T-cell (primary cell): ENCODE measurements at places on chromosomes 5 and 9.

DNA sequence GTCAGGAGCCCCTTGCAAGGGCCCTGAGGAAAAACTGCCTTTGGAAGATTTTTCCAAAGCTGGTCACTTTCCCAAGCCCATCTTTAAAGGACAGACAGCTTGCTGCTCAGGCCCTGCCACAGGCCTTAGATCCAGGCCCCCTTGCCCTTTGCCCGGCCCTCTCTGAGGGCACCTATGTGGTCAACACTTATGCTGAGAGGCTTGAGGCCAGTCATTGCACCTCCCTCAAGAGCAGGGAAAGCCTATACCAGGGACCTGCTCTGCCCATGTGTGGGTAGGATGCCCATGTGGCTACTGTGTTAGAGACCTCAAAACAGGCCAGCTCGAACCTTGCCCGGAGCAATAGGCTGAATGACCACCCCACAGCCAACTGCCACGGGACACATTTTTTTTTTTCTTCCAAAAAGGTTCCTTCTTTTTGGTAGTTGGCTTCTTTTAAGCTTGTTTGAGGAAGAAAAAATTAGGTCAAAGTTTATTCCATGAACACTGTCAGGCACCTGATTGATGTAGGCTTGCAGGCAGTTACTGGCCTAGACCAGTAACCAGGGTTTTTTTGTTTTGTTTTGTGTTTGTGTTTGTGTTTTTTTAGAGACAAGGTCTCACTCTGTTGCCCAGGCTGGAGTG, 3.8 kb downstream of the TCF7 start:
- peaks cover 76% of the 10 kb centered on the region for H3K4me1 ChIP-seq
- DNase-seq, result no peak
- peak overlapping the region; percentile 72 for H3K27ac ChIP-seq
- H3K36me3 ChIP-seq, result peaks cover 70% of the 10 kb centered on the region
- H3K4me3 ChIP-seq, result peak overlapping the region; percentile 91

DNA sequence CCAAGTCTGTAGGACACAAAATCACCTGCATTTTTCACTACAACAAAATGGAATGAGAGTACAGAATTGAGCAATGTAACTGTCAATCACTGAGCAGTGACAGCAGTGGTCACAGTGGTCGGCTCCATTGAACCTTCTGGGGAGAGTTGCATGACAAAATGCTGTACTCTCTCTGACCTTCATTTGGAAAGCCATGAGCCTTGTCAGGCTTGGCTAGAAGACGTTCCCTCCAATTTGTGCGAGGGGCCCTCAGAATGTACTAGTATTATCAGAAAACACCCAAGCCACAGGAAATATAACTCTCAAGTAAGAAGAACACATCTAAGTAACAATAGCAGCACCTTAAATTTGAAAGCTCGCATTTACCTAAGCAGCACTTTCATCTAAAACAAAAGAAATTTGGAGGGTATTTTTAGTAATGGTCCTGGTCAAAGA, 425.6 kb upstream of the MEF2C start:
- DNase-seq, result no peak
- no peaks in the 10 kb centered on the region for H3K27me3 ChIP-seq
- H3K27ac ChIP-seq, result no peak overlapping the region
- H3K36me3 ChIP-seq, result no peaks in the 10 kb centered on the region
- H3K4me3 ChIP-seq, result no peak overlapping the region

DNA sequence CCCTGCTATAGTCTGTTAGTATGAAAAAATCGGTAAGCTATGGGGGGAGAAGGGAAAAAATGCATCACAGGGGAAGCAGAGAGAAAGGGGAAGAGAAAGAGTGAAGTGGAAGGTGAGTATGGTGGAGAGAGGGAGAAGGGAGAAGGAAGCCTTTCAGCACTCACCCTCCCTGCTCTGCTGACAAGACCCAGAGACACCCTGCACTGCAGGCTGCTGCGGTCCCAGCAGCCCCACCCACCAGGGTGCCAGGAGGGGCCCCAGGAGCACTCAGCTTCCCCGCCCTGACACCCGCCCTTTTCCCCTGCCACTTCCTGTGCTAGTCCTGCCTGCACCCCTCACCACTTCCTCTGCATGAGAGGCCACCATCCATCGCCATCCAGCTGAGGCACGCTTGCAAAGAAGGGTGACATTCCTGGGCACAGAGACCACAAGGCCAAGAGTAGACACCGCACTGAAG, 12.7 kb downstream of the STK10 start:
- peak overlapping the region; percentile 67 for H3K4me3 ChIP-seq
- peak; percentile 93 for DNase-seq
- no peaks in the 10 kb centered on the region for H3K27me3 ChIP-seq
- peak overlapping the region; percentile 95 for H3K27ac ChIP-seq

GRCh38 chr9:38294220-38294960, 98.1 kb upstream of the ALDH1B1 start:
- DNase-seq, result no peak
- H3K36me3 ChIP-seq, result no peaks in the 10 kb centered on the region
- no peak overlapping the region for H3K27ac ChIP-seq
- no peaks in the 10 kb centered on the region for H3K4me1 ChIP-seq
- no peaks in the 10 kb centered on the region for H3K27me3 ChIP-seq
- no peak overlapping the region for H3K4me3 ChIP-seq
